Activated CD4-positive, alpha-beta memory T cell treated with anti-CD3 and anti-CD28 coated beads, Interleukin-2, amount 10 ng/mL, durations not matched to agents 7 days and 5 days (primary cell): ENCODE measurements at places on chromosomes 7 and 10. TPM values are rescaled to one million over a fixed set of nuclear protein-coding genes. Genes with fewer than 3 reads are reported as not detected.

- H3K4me3 ChIP-seq = no peak overlapping the region
- H3K27me3 ChIP-seq = no peaks in the 10 kb centered on the region
- H3K36me3 ChIP-seq = no peaks in the 10 kb centered on the region
- DNase-seq = no peak
- peaks cover 68% of the 10 kb centered on the region for H3K4me1 ChIP-seq
These were observed 28.1 kb downstream of the CCDC6 start for GRCh38 chr10:59878289-59878688.

DNA sequence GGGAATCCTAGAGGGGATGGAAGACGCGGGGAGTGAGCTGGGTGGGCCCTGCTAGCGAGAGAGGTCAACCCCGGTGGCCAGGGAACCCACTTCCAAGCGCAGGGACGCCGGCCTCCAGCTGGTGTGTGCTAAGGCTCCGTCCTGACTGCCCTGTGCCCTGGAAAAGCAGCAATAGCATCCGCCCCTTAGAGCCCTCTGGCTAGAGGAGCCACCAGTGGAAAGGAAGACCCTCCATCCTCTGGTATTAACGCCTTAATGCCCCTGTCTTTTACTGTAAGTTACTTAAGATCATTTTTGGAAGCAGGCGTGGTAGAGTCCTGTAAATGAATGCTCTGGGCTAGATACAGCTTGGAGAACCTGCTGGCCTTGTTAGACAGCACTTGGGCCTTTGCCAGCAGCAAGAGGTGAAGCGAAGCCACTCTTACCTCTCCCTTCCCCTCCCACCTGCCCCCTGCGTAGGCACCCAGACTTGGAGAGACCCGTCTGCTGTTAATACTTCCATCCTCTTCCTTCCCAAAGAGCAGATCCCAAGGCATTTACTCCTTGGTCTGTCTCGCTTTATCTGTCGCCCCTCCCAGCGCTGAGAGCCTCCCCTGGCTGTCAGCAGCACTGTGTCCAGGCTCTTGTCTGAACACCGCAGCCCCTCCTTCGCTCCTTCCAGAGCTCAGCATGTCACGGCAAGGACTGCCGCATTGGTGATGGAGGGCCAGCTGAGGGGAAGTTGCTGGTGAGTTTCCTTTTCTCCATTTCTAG lies 4.6 kb downstream of the REPIN1 start:
- H3K27me3 ChIP-seq = no peaks in the 10 kb centered on the region
- peaks cover 53% of the 10 kb centered on the region for H3K4me1 ChIP-seq
- no peak overlapping the region for H3K4me3 ChIP-seq
- DNase-seq = no peak

- DNase-seq = no peak
- H3K4me1 ChIP-seq = no peaks in the 10 kb centered on the region
These were observed 354.9 kb downstream of the BMPER start for GRCh38 chr7:34260279-34260678.

DNA sequence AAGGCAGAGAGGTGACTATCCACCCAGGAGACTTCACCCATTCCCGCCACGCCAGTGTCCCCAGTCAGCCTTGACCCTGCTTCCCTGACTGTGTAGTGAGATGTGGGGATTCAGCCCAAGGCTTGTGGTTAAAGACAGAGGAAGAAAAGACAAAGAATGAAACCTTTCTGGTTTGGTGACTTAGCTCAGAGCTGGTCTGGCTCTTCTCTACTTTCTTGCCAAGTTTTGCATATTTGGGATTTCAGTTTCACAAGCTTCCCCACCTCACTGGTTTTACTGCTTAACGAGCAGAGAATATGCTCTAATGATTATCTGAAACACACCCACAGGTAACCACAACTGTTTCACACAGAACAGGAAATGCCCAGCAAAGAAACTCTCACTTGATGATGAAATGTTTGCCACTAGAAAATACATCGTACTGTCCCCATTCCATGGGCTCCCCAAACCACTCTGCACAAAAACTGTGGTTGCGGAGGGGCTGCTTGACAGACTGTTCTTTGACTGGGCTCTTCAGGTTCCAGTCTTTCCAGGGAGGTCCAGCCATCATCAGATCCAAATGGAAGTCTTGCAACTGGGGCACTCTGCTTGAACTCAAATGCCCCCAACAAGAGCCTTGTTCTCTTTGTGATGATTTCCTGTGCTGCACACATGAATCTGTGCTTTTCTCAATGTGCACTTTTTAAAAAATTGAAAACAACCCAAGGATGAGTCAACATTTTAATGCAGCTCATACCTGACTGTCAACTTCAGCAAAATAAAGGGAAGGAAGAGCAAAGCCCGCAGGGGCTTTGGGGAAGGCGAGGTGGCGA lies 95.5 kb downstream of the CTBP2 start:
- H3K36me3 ChIP-seq = no peaks in the 10 kb centered on the region
- peaks cover 15% of the 10 kb centered on the region for H3K4me1 ChIP-seq
- peaks cover 42% of the 10 kb centered on the region for H3K27me3 ChIP-seq
- no peak overlapping the region for H3K27ac ChIP-seq
- H3K4me3 ChIP-seq = no peak overlapping the region
- peak; percentile 18 for DNase-seq

DNA sequence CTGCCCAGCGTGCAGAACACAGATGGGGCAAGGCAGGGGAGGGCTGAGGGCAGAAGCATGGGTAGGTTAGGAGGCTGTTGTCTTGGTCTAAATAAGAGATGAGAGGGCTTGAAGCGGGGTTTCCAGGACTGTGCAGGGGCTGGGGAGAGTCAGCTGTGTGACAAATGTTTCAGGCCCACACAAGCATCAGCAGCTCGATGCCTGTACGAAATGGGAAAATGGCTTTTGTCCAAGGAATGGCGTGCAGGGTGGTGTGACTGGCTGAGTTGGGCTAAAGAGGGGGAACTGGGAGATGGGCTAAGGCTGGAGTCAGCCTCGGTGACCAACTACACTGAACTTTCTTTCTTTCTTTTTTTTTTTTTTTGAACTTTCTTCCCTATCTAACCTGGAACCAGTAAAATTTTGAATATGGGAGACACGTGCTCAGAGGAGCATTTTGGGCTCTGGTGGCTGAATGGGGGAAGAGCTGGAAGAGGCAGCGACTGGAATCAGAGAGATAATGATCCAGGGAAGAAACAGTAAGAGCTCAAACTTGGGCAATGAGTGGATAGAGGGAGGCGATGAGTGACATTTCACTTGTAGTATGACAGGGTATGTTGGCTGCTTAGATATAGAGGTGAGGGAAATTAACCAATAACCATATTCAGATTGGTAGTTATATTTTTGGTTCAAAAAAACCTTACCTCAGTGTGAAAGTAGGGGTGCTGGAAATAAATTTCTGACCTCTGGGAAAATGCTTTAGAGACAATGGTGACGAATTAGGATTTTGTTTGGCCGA lies 10.2 kb upstream of the EPHA1 start:
- H3K4me3 ChIP-seq = no peak overlapping the region
- H3K4me1 ChIP-seq = no peaks in the 10 kb centered on the region
- DNase-seq = peak; percentile 9
- H3K27ac ChIP-seq = no peak overlapping the region
- H3K36me3 ChIP-seq = no peaks in the 10 kb centered on the region

- no peak overlapping the region for H3K4me3 ChIP-seq
- DNase-seq = no peak
- no peaks in the 10 kb centered on the region for H3K27me3 ChIP-seq
- H3K36me3 ChIP-seq = peaks cover 2% of the 10 kb centered on the region
These were observed 116.2 kb downstream of the CAMK1D start for GRCh38 chr10:12465385-12466136.

GRCh38 chr7:27199849-27200760 lies at the start of gene HOXA13:
HOXA13 (minus strand) TSS chr7:27200091; CDS start chr7:27200077, 14 bp downstream.
- no peak for DNase-seq
- H3K4me3 ChIP-seq = peak within 1 kb of the TSS; percentile 50
- H3K4me1 ChIP-seq = peaks cover 32% of the 10 kb centered on the region
- peaks cover 84% of the 10 kb centered on the region for H3K27me3 ChIP-seq
- no peaks in the 10 kb centered on the region for H3K36me3 ChIP-seq
- peak within 1 kb of the TSS; percentile 21 for H3K27ac ChIP-seq

GRCh38 chr7:539731-540411 lies 20.2 kb upstream of the PDGFA start:
- H3K4me3 ChIP-seq = no peak overlapping the region
- no peak overlapping the region for H3K27ac ChIP-seq
- H3K36me3 ChIP-seq = no peaks in the 10 kb centered on the region
- peaks cover 11% of the 10 kb centered on the region for H3K4me1 ChIP-seq
- no peaks in the 10 kb centered on the region for H3K27me3 ChIP-seq

DNA sequence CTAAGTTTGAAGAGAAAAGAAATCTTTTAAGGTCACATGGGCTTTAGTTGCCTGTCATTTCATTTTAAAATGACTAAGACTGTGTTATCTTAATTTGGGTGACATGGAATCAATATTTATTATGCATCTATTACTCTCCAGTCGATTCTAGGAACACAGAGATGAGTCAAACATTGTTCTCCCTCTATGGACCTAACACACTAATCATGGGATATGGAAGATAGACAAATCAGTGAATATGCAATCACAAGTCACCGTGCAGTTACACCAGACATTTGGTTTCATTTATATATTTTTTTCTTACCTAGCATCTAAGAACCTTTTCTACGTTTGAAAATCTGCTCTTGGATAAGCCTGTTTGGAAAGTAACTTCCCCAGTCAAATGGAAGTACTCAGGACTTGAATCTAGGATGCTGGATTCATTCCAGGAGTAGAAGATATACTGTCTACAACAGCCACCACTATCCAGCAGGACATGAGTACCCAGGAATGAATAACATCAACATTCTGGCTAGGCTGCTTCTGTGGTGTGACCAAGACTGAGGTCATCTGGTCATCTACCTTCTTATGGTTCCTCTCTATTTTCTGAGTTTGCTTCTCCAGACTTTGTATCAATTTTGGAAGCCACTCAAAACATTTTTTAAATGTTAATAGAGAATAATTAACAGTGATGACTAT lies 902.9 kb upstream of the LRRN3 start:
- H3K27me3 ChIP-seq = no peaks in the 10 kb centered on the region
- no peak for DNase-seq
- H3K36me3 ChIP-seq = no peaks in the 10 kb centered on the region
- no peak overlapping the region for H3K27ac ChIP-seq

- no peak for DNase-seq
- peaks cover 21% of the 10 kb centered on the region for H3K36me3 ChIP-seq
- peaks cover 8% of the 10 kb centered on the region for H3K4me1 ChIP-seq
- no peak overlapping the region for H3K4me3 ChIP-seq
- H3K27me3 ChIP-seq = no peaks in the 10 kb centered on the region
These were observed 15.9 kb downstream of the BZW2 start for GRCh38 chr7:16661924-16662323.

- no peak overlapping the region for H3K4me3 ChIP-seq
- H3K27me3 ChIP-seq = no peaks in the 10 kb centered on the region
- no peak overlapping the region for H3K27ac ChIP-seq
These were observed 99.6 kb downstream of the STRA8 start for GRCh38 chr7:135333200-135333599.

DNA sequence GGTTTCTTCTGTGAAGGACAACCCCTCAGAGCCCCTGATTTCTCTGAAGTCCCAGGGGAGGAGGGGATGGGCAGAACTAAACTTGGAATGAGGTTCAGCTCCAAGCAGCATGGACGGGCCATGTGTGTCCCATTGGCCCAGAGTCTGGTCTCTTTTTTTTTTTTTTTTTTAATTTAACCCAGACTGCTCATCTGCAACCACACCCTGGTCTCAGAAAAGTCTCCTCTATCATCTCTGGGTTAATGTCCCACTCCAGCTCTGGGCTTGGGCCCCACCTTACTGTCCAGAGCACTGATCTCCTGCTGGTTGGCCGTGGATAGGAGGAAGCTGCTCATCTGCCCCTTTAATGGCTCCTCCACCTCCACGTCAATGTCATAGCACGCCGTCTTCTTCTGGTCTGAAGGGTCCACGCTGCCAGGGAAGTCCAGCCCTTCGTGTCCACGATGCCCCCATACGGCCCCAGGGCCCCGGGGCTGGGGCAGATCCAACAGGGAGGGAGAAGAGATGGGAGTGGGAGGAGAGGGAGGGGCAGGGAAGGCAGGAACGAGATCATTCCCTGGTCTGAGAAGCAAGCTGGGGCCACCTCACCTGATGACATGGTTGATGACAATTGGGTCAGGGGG lies 7.7 kb downstream of the CHPF2 start:
- no peak for DNase-seq
- H3K27me3 ChIP-seq = peaks cover 6% of the 10 kb centered on the region
- no peak overlapping the region for H3K27ac ChIP-seq
- H3K36me3 ChIP-seq = peaks cover 19% of the 10 kb centered on the region
- peaks cover 27% of the 10 kb centered on the region for H3K4me1 ChIP-seq

The RAB19 gene
- total RNA-seq = 4.3 TPM

The CADPS2 gene
- total RNA-seq = not detected

The CHST3 gene
- total RNA-seq = 0.05 TPM

The MGAM2 gene
- total RNA-seq = not detected

The OR2AE1 gene
- total RNA-seq = not detected
